ENCODE measurements at places on chromosomes 13 and 19. TPM values are rescaled to one million over a fixed set of nuclear protein-coding genes. Genes with fewer than 3 reads are reported as not detected.

The SULT2B1 gene
- total RNA-seq: 0.39 TPM

The ZNF439 gene
- total RNA-seq: 21.8 TPM

The PCDH9 gene
- total RNA-seq: 62.8 TPM

The TINCR gene
- 0.94 TPM for total RNA-seq

GRCh38 chr13:24203811-24204210, 43.3 kb downstream of the SPATA13 start:
- DNase-seq: no peak

GRCh38 chr19:55379174-55379573, 2.5 kb downstream of the TMEM190 start:
- DNase-seq: no peak

All from spinal cord (tissue), 10 donors.